ENCODE measurements at places on chromosomes 3 and 15.
A peak's percentile ranks its signal among the peaks of the same experiment; 100 is the strongest.

- H3K27me3 ChIP-seq, result no peaks in the 10 kb centered on the region
- peak; percentile 8 for DNase-seq
- H3K27ac ChIP-seq, result peak overlapping the region; percentile 1
- no peaks in the 10 kb centered on the region for H3K4me1 ChIP-seq
- peak overlapping the region; percentile 44 for H3K4me3 ChIP-seq
- no peaks in the 10 kb centered on the region for H3K36me3 ChIP-seq
These were observed 759 bp upstream of the TTBK2 start for GRCh38 chr15:42921342-42921731.

- H3K27me3 ChIP-seq, result no peaks in the 10 kb centered on the region
- peak; percentile 13 for DNase-seq
- H3K4me3 ChIP-seq, result no peak overlapping the region
- H3K36me3 ChIP-seq, result no peaks in the 10 kb centered on the region
These were observed 76.1 kb downstream of the TOP2B start for GRCh38 chr3:25588441-25589103.

DNA sequence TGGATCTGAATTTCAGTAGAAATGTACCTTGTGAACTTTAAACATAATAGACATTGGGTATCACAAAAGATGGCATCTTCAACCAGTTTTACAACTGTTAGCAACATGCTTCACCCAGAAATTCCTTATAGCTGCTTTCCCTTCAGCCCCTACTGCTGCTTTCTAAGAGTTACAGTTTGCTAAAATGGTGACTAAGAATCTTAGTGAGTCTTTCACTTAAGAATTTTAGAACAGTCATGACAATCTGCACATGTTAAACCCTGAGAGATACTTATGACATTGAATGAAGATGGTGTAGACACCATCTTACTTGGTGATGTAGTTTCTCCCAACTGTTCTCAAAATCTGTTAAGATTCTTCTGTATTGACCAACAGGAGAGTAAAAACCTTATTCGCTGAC, 129.7 kb upstream of the UBE2E1 start:
- no peaks in the 10 kb centered on the region for H3K36me3 ChIP-seq
- H3K4me1 ChIP-seq, result no peaks in the 10 kb centered on the region
- no peaks in the 10 kb centered on the region for H3K27me3 ChIP-seq
- no peak overlapping the region for H3K27ac ChIP-seq

GRCh38 chr15:48087844-48088243, 32.9 kb upstream of the SLC24A5 start:
- H3K4me3 ChIP-seq, result no peak overlapping the region
- DNase-seq, result no peak
- H3K27ac ChIP-seq, result no peak overlapping the region
- no peaks in the 10 kb centered on the region for H3K36me3 ChIP-seq

- peak; percentile 84 for DNase-seq
- no peaks in the 10 kb centered on the region for H3K27me3 ChIP-seq
- no peak overlapping the region for H3K4me3 ChIP-seq
- peak overlapping the region; percentile 90 for H3K27ac ChIP-seq
- H3K4me1 ChIP-seq, result peaks cover 5% of the 10 kb centered on the region
- H3K36me3 ChIP-seq, result no peaks in the 10 kb centered on the region
These were observed 3.3 kb upstream of the RAB8B start for GRCh38 chr15:63186065-63186464.

GRCh38 chr15:37931868-37932267, 2.6 kb upstream of the TMCO5A start:
- no peaks in the 10 kb centered on the region for H3K36me3 ChIP-seq
- DNase-seq, result peak; percentile 80
- H3K27me3 ChIP-seq, result no peaks in the 10 kb centered on the region
- H3K4me3 ChIP-seq, result no peak overlapping the region
- H3K4me1 ChIP-seq, result peaks cover 15% of the 10 kb centered on the region

- no peak overlapping the region for H3K27ac ChIP-seq
- no peak overlapping the region for H3K4me3 ChIP-seq
- no peaks in the 10 kb centered on the region for H3K36me3 ChIP-seq
These were observed 70.7 kb downstream of the C3orf70 start for GRCh38 chr3:185082149-185082548.

GRCh38 chr15:61921093-61921492, 139.2 kb downstream of the VPS13C start:
- peak; percentile 6 for DNase-seq
- H3K27ac ChIP-seq, result no peak overlapping the region
- no peaks in the 10 kb centered on the region for H3K27me3 ChIP-seq
- no peaks in the 10 kb centered on the region for H3K4me1 ChIP-seq

DNA sequence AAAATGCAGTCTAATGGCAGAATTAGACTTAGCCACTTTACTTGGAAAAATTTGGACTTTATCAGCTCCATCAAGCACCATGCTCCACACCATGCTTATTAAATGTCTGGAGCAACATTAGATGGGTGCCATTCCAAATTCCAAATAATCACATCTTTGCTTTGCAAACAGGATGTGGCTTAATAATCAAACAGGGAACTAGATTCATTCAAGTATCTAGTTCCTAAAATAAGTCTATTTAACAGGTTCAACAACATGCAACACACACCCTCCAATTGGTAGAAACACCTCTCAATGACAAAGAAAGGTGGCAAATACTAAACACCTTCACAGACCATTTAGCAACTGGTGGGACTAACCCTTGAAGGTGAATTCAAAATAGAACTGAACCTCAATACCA, 3.5 kb downstream of the HEXA start:
- no peak overlapping the region for H3K4me3 ChIP-seq
- no peaks in the 10 kb centered on the region for H3K27me3 ChIP-seq
- H3K27ac ChIP-seq, result no peak overlapping the region
- H3K4me1 ChIP-seq, result no peaks in the 10 kb centered on the region
- peaks cover 3% of the 10 kb centered on the region for H3K36me3 ChIP-seq

DNA sequence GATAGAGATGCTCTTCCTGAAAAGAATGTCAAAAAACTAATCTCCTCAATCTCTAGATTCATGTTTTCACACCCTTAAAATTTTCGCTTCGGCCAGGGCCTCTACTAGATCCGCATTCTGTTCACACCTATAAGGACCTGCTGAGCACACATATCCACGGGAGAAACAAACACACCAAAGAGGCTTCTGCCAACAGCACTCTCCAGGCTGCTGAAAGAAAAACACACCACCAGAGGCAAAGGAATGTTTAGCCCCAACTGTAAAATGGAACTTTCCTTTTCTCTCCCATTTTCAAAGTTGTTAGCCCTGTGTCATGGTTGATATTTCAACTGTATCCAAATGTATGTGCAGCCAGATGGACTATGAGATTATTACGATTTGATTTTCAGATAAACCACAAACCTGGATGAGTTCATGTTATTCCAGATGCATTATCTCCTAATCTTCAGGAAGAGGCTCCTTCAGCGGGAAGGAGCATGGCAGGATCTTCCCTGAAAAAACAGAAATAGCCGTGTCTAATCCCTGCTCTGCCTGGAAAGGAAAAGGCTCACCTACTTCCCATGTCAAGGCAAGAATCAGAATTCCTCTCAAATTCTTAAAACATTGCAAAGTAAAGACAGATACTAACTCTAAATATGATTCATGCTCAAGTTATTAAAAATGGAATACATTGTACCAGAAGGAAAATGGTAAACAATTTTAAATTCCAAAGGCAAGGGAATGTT, 442.7 kb upstream of the NR2F2 start:
- H3K4me3 ChIP-seq, result no peak overlapping the region
- H3K27ac ChIP-seq, result no peak overlapping the region
- H3K27me3 ChIP-seq, result no peaks in the 10 kb centered on the region
- peaks cover 6% of the 10 kb centered on the region for H3K4me1 ChIP-seq
- H3K36me3 ChIP-seq, result no peaks in the 10 kb centered on the region

DNA sequence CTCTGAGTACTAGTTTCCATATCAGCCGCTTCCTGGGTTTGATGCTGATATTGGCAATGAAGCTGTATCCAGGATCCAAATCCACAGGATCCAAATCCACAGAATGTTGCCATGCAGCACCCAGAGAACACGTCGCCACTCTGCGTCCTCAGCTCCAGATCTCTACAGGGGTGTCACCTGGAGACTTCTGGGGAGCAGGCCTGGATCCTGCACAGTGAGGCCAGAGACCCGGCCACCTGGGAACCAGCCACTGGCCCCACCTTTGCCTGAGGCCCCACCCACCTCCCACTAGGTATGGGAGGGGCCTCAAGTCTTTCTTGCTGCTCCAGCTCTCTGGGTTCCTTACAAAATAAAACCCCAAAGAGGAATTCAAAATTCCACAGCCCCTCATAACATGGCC, 123.9 kb downstream of the LRRK1 start:
- H3K27ac ChIP-seq, result no peak overlapping the region
- H3K27me3 ChIP-seq, result no peaks in the 10 kb centered on the region
- H3K36me3 ChIP-seq, result peaks cover 14% of the 10 kb centered on the region

GRCh38 chr3:39255503-39256325, 24.1 kb downstream of the CX3CR1 start:
- no peak overlapping the region for H3K27ac ChIP-seq
- H3K4me1 ChIP-seq, result peaks cover 2% of the 10 kb centered on the region
- peaks cover 7% of the 10 kb centered on the region for H3K27me3 ChIP-seq
- no peaks in the 10 kb centered on the region for H3K36me3 ChIP-seq
- no peak overlapping the region for H3K4me3 ChIP-seq

GRCh38 chr15:45386974-45387373, 8.6 kb upstream of the GATM start:
- no peak overlapping the region for H3K27ac ChIP-seq
- H3K36me3 ChIP-seq, result no peaks in the 10 kb centered on the region
- H3K27me3 ChIP-seq, result peaks cover 20% of the 10 kb centered on the region
- no peak for DNase-seq

DNA sequence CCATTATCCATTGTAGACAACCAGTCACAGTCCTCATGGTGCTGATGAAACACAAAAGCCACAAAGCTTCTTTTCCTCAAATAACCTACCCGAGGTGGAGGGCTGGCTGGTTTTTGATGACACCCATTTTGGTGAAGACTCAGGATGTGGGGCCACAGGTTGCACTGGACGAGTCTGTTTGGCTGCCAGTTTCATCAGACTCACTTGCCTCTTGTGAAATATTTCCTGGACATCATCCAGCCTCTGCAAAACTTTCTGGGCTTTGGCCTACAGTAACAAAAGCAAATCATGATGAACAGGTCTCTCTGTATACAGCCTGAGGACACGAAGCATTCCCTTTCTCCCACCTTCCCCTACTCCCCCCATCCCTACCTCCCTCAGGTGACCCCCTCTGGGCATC, 42.2 kb downstream of the B3GNT5 start:
- H3K4me1 ChIP-seq, result peaks cover 12% of the 10 kb centered on the region
- H3K27me3 ChIP-seq, result no peaks in the 10 kb centered on the region
- no peaks in the 10 kb centered on the region for H3K36me3 ChIP-seq
- peak; percentile 91 for DNase-seq

GRCh38 chr15:70856884-70857561, 3.1 kb upstream of the LARP6 start:
- DNase-seq, result peak; percentile 100
- H3K27me3 ChIP-seq, result no peaks in the 10 kb centered on the region
- no peaks in the 10 kb centered on the region for H3K36me3 ChIP-seq
- H3K4me1 ChIP-seq, result peaks cover 17% of the 10 kb centered on the region
- H3K4me3 ChIP-seq, result no peak overlapping the region

DNA sequence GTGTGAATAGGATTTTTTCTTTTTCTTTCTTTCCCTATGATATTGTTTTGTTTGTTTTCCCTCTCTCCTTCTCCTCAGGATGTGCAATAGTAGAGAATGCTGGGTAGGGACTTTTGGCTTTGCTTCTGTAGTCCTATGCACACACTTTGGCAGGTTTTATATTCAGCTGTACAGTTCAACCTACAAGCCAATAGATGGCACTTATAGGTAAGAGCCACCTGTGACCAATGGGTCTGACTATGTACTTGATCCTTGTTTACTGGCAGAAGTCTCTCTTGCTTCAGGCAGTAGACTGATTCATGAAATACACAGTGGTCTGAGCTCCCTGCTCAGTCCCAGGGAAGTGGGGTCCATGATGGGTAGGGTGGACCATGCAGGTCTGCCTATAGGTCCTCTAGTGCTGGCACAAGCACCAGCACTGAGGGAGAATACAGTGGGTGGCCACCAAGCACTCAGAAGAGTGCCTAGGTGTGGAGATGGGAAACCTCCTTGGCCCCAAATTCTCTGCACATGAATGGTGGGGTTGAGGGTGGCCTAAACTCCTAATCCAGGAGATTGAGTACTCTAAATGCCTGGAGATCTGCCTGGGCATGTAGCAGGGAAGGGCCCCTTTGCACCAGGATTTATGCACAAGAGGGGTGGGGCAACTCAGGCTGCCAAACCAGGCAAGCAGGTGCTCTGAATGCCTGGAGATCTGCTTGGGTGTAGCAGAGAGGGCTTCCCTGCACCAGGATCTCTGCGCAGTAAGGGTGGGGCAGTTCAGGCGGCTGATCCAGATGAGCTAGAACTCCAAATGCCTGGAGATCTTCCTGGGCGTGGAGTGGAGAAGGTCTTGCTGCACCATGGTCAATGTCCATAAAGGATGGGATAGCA, 176.1 kb downstream of the DOCK3 start:
- no peak for DNase-seq
- no peaks in the 10 kb centered on the region for H3K4me1 ChIP-seq
- H3K4me3 ChIP-seq, result no peak overlapping the region
- H3K36me3 ChIP-seq, result no peaks in the 10 kb centered on the region

DNA sequence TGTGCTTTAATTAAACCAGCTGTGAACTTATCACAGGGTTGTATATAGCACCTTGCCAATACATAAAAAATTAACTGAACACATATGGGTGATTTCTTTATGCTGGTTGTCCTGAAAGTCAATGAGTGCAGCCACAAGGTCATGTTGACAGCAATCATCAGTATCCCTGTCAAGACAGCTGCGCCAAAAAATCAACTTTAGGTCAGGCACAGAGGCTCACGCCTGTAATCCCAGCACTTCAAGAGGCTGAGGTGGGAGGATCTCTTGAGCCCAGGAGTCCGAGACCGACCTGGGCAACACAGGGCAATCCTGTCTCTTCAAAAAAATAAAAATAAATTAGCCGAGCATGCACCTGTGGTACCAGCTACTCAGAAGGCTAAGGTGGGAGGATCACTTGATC, 707.3 kb downstream of the SI start:
- H3K4me3 ChIP-seq, result no peak overlapping the region
- no peaks in the 10 kb centered on the region for H3K27me3 ChIP-seq
- DNase-seq, result no peak
- H3K36me3 ChIP-seq, result no peaks in the 10 kb centered on the region

DNA sequence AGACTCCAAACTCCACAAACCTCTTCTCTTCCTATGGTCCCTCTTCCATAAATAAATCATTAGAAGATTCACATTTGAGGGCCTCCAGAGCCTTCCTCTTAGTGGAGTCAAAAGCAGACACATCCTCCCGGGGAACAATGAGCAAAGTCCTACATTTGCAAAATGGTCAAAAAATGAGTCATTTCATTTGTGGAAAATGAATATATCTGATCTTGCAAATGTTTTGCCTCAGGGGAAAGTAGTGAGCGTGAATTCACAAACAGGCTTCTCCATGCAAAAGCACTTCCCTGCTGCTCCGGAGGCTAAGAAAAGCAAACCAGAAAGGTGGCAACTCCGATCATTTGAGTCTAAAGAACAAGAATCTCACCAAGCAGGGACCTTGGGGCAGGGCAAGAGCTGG, 86.7 kb upstream of the IQSEC1 start:
- H3K4me3 ChIP-seq, result no peak overlapping the region
- no peaks in the 10 kb centered on the region for H3K36me3 ChIP-seq
- DNase-seq, result no peak
- peaks cover 2% of the 10 kb centered on the region for H3K27me3 ChIP-seq

DNA sequence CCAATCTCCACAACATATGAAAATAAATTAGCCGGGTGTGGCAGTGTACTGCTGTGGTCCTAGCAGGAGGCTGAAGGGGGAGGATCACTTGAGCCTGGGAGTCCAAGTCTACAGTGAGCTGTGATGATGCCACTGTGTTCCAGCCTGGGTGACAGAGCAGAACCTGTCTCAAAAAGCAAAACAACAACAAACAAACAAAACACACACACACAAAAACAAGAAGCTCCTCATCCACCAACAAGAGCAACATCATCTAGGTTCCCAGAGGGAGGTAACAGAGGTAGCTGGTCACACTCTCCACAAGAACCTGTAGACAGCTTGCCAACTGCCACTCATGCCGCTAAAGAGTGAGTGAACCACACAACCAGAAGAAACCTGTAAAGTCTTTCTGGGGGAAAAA, 34.8 kb downstream of the PTPN9 start:
- H3K4me1 ChIP-seq, result peaks cover 5% of the 10 kb centered on the region
- H3K27me3 ChIP-seq, result no peaks in the 10 kb centered on the region
- H3K4me3 ChIP-seq, result no peak overlapping the region
